ENCODE measurements at places on chromosomes 11 and 22.
A peak's percentile ranks its signal among the peaks of the same experiment; 100 is the strongest.

- no peak for DNase-seq
These were observed 8.2 kb upstream of the PARVG start for GRCh38 chr22:44172370-44173108.

DNA sequence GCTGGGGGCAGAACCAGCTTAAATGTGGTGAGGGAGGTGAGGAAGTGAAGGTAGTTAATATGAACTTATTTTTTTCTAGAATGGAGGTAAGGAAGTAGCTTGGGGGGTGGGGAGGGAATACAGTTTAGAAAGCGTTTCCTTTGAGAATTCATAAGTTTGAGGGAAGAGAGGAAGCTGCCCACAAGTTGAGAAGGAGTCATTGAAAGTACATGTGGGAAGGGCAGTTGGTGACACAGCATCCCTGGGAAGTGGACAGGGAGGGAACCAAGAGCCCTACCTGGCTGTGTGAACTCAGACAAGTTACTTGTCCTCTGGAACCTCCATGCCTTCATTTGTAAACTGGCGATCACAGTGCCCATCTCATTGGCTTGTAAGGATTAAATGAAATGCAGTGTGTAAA lies 125.9 kb upstream of the SPON1 start:
- DNase-seq, result no peak

- no peak for DNase-seq
These were observed 369 bp downstream of the XRRA1 start for GRCh38 chr11:74948546-74948897.

DNA sequence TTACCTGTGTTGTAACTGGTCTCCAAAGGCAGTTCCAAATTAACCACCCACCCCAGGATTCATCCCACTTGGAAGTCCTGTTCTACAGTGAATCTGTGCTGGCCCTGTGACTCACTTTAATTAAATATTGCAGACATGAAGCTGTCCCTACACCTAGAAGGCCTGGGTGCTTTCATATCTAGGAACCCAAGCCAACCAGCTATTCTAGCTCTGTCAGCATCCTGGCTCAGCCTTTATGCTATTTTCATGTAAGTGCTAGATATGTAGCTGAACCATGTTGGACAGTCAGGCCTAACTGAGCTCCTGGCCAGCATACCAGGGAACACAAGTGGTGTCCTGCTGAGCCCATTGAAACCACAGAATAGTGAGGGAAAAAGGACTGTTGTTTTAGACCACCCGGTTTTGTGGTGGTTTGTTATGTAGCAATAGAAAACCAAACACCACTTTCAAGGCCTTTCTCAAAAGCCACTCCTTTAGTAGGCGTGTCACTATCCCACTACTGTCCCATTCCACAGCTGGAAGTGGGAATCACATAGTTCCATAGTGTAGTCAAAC lies 30.3 kb downstream of the CNTF start:
- DNase-seq, result no peak

DNA sequence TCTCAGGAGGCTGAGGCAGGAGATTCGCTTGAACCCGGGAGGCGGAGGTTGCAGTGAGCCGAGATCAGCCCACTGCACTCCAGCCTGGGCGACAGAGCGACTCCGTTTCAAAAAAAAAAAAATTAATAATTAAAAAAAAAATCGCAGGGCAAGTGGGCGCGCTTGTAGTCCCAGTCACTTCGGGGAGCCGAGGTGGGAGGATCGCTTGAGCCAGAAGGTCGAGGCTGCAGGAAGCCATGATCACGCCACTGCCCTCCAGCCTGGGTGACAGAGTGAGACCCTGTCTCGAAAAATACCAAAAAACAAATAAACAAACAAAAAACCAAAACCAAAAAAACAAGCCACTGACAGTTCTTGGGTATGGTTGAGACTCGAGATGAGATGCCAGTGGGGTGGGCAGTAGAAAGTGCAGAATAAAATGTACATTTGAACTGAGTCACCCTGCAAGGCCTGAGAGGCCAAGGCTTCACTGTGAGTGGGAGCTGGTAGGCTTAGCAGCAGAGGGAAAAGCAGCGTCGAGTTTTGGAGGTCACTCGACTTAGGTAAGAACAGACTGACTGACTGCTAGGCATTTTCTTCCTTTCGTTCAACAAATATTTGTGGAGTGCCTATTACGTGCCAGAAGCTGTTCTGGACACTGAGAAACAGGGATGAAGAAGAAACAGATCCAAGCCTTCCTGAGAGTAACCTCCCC lies 635 bp upstream of the LDHA start:
- DNase-seq, result no peak

GRCh38 chr11:88266919-88267318 lies 70.6 kb downstream of the CTSC start:
- no peak for DNase-seq

GRCh38 chr11:73055002-73055401 lies 87.1 kb downstream of the FCHSD2 start:
- no peak for DNase-seq

DNA sequence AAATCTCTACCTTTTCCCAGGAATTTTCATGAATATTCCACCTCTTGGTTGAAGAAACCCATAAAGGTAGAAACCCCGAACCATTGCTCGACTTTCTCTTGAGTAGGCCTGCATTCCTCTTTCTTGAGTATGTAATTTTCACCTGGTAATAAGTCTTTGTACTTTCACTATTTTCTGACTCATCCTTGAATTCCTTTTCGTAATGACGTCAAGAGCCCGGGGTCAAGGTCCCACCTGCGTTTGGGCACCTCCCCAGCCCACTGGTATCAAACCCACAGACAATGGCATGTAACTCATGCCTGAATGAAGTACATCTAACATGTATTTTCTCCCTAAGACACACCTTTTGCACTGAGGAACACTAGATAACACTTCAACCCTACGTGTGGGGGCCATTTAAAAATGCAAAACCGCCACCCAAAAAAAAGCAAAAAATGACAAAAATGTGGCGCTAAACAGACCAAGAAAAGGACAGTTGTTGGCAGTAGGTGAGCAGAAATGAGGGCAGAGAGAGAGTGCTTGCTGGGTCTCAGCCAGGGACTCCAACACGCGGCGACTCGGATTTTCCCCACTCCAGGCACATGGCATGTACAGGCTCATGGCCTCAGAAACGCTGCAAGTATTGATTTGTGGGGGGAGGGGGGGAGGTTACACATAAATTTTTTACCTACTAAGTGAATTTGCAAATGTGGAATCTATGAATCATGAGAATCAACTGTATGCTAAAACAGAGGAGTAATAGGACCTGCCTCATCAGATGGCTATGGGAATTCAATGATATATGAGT lies 4.1 kb upstream of the C11orf24 start:
- no peak for DNase-seq

DNA sequence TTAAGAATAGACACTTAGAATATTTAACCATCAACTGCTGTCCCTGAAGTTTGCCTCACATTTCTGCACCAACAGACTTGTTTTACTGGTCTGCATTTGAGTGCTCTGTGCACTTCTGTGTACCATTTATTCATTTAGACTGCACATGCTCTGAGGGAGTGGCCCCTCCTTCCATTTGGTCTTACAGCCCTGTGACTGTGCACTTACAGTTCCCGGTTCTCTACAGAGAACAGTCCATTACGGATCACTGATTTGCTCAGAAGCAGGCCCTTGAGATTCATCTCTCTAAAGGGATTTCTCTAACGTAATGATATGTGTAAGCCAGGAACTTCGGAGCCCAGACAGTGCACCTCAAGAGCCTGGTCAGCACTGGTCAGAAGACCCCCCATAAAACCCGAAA lies 247.3 kb upstream of the BLID start:
- DNase-seq, result no peak

- no peak for DNase-seq
These were observed 122.4 kb downstream of the FEZ1 start for GRCh38 chr11:125373426-125374391.

DNA sequence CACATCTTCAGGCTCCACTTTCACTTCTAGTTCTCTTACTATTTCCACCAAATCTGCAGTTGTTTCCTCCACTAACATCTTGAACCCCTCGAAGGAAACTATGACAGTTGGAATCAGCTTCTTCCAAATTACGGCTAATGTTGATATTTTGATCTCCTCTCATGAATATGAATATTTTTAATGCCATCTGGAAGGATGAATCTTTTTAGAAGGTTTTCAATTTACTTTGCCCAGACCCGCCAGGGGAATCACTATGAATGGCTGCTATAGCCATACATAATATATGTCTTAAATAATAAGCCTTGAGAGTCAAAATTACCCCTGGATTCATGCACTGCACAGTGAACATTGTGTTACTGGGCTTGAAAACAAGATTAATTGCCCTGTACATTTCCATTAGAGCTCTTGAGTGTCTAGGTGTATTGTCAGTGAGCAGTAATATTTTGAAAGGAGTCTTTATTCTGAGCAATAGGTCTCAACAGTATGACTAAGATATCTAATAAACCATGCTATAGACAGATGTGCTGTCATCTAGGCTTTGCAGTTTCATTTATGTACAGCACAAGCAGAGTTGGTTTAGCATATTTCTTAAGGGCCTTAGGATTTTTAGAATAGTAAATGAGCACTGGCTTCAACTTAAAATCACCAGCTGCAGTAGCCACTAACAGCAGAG lies 48.3 kb upstream of the LRRC55 start:
- no peak for DNase-seq

GRCh38 chr11:93672280-93672679 lies 10.8 kb downstream of the CEP295 start:
- no peak for DNase-seq

DNA sequence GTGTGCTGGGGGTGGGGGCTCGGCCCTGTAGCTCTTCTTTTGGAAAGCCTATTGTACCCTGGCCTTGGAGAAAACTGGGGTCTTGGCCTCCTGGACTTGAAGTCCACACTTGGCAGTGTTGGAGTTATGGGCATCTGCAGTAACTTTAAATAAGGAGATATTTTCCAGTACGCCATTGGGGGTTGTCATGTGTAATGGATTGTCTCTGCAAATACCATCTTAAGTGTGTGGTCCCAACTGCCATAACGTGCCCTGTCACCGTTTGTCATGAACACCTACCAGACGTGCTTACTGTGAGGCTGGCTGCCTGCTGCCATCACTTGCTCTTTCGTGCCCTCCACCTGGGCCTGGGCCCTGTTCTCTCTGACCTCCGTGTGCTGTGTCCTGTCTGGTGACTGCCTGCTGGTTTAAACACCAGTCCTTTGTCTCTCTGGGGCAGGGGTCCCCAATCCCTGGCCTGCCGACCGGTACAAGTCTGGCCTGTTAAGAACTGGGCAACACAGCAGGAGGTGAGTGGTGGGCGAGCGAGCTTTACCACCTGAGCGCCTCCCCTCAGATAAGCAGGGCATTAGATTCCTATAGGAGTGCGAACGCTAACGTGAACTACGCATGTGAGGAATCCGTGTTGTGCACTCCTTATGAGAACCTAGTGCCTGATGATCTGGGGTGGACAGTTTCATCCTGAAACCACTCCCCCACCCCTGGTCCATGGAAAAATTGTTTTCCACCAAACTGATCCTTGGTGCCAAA lies 3.6 kb upstream of the ZDHHC8 start:
- DNase-seq, result no peak

DNA sequence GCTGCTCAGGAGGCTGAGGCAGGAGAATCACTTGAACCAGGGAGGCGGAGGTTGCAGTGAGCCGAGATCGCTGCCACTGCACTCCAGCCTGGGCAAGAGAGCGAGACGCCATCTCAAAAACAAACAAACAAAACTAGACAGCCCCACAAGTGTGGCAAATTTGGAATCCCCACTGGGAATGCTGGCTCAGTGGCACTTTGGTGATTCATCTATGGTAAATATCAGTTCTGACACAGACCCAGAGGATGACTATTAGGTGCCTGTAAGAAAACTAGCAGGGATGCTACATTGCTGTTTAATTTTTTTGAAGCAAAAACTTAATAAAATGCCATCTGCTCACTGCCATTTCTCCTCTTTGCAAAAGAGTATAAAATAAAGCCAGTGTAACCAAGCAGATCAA lies 107.9 kb downstream of the NAT10 start:
- DNase-seq, result no peak

DNA sequence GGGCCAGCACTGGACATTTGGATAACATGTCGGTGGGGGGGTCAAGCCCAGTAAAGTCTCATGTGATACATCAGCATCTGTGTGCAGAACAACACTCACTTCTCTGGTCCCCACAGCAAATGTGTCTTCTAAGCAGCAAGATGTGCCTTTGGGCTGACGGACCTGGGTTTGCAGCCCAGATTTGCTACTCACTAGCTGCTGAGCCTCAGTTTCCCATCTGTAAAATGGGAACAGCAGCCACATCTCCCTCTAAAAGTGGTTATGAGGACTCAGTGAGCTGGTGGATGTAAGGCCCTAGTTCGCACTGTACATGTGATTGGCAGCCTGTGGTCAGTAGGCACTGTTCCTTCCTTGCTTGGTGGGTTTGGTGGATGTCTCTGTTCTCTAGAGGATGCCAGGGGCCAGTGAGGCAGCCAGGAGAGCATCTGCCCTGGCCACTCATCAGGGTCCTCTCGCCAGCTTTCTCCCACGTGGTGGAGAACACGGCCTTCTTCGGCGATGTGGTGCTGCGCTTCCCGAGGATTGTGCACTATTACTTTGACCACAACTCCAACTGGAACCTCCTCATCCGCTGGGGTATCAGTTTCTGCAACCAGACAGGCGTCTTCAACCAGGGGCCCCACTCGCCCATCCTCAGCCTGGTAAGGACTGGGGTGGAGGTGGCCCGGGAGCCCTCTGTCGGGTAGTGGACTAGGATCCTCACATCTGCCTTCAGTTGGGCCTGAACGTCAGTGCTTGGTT lies 12.5 kb downstream of the CCDC134 start:
- no peak for DNase-seq

- no peak for DNase-seq
These were observed 23.5 kb downstream of the DRICH1 start for GRCh38 chr22:23608583-23608982.

DNA sequence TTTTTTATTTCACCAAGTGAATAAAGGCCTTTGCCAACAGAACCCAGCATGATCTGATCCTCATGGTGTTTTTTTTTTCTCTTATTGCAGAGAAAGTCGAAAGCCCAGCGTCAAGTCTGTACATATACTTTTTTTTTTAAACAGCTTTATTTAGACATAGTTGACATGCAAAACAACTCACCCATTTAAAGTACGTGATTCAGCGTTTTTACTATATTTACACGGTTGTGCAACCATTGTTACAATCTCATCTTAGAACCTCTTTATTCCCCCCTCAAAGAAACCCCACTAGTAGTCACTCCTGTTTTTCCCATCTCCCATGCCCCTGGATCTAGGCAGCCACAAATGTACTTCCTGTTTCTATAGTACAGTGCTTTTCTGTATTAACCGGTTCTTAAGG lies 20.6 kb upstream of the AP1B1 start:
- no peak for DNase-seq

GRCh38 chr11:19712281-19713195 lies at the start of gene NAV2:
Gene NAV2, plus strand, starts transcription at chr11:19712837. Its CDS starts 859 bp downstream, at chr11:19713696.
- peak; percentile 63 for DNase-seq

- no peak for DNase-seq
These were observed 7.8 kb downstream of the PPP6R3 start for GRCh38 chr11:68468217-68468828.

All from activated T-cell treated with anti-CD3 and anti-CD28 coated beads for 1 hour (primary cell).